Urinary bladder (tissue), 4 donors: ENCODE measurements at places on chromosomes 13 and 19. TPM values are rescaled to one million over a fixed set of nuclear protein-coding genes. Genes with fewer than 3 reads are reported as not detected.

DNA sequence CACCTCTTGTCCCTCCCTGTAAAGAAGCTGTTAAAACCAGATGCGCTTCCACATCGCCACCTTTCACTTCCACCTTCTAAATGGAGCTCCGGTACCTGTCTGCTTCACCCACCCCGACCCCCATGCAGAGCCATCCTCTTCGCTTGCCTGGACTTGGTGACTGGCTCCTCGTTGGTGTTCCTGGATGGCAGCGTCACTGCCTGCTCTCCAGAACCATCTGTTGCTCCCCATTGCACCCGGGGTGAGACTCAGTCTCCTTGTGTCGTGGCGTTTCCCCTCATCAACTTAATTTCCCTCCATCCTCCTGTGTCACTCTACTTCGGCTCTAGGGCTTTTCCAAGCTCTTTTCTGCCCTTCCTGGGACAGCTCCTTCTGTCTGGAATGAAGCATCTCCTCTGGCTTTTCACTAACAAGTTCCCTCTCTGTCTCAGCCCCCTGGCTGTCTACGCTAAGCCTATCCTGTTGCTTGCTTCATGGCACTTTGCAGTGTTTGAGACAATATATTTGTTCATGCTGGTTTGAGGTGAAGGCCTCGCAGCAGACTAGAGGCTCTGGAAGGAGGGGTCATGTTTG, 10.3 kb downstream of the CEBPG start:
- no peak for DNase-seq

The ONECUT3 gene
- total RNA-seq: not detected

- DNase-seq: no peak
Measured at GRCh38 chr19:32581705-32582179, 752 bp downstream of the PDCD5 start.

DNA sequence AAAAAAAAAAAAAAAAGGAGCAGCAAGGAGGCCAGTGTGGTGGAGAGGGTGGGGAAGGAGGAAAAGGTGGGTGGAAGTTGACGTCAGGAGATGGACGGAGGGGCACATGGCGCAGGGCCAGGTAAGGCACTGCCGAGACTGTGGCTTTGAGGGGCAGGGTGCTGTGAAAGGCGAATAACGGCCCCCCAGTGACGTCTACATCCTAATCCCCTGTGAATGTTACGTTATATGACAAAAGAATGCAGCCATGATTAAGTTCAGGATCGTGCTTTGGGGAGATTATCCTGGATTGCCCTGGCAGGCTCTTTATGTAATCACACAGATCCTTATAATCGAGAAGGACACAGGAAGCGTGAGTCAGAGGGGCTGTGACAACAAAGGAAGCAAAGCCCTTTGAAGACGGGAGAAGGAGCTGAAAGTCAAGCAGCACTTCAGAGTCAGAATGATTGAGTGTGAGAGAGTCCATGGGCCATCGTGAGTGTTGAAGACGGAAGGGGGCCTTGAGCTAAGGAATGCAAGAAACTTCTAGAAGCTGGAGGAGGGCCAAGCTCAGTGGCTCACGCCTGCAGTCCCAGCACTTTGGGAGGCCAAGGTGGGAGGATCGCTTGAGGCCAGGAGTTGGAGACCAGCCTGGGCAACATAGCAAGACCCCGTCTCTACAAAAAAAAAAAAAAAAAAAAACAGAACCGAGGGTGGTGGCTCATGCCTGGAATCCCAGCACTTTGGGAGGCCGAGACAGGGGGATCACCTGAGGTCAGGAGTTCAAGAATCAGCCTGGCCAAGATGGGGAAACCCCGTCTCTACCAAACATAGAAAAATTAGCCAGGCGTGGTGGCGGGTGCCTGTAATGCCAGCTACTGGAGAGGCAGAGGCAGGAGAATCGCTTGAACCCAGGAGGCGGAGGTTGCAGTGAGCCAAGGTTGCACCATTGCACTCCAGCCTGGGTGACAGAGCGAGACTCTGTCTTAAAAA, 13.8 kb upstream of the CEACAM16 start:
- DNase-seq: no peak

DNA sequence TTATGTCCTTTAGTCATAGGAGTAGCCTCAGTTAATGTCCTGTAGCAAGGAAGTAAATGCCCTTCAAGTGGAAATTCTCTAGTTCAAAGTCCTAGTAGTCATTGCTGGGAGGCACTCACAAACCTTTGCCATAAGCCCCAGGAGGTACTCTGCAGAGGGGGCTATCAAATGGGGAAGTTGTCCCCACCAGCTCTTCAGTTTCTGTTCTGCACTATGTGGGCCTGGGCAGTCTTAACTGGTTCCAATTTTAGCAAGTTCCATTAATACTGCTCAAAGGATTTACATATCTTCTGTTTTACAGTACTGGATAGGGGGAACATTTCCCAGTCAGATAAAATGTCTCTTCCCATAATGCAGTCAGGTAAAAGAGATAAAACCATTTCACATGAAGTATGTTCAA, 101.3 kb downstream of the B3GLCT start:
- no peak for DNase-seq

- DNase-seq: no peak
Measured at GRCh38 chr19:46603752-46604231, 2.7 kb downstream of the CALM3 start.

DNA sequence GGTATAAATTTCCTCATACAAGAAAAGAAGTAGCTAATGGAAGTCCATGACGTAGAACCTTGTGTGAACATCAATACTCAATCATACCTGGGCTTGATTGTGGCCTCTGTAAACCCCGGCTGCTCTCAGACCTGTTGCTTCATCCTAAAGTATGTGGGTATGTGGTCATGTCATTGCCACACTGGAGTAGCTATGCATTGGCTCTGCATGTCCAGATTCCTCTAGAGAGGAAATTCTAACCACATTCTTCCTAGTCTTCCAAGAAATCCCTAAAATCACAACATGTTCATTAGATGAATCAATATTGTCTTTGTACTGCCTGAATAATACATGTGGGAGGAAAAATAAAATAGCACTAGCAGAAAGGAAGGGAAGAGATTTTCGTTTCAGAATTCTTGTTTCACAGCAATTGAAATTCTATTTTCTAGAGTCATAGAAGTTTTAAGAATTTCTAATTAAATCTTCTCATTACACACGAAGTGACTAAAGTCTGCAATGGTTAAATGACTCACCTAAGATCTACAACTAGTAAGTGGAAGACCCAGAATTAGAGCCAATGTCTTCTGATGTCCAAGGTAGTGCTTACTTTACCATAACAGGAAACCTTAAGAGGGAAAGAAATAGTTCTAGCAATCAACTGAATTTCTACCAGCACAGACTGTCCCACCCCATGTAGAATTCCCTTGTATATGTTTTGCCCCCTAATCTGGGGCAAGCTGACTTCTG, 28.0 kb downstream of the RXFP2 start:
- DNase-seq: no peak
